ENCODE measurements at places on chromosomes 5 and 9.

DNA sequence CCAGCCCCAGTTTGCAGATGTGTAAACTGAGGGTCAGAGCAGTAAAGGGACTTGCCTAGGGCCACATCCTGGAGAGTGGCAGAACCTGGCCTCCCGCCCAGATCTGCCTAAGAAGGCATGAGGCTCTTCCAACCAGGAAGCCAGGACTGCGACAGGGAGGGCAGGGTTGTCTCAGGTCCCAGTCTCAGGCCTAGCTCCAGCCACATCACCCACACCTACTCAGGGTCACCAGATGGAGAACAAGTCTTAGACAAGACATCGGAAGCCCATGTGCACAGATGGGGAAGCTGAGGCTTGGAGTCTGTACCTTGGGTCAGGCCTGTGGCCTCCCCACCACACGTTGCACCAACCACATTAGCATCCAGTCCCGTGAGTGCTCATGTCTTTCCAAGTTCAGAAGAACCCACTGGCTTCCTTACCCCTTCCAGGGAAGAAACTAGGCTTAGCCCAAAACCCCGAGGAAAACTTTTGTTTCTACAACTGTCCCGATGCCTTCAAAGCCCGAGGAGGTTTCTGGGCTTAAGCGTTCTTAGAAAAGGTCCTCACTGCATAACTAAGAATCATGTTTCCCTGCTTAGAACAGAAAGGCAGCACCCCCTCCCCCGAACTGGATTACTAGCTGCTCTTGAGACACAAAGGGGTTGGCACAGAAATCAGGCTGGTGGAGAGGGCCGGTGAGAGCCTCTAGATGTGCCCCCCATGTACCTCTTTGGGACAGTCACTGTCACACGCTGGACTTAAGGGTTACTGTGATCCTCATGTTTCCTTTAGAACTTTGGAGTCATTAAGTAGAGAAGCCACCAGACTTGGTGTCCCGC lies 2.2 kb downstream of the FAM78A start:
- H3K4me1 ChIP-seq: peaks cover 7% of the 10 kb centered on the region
- 0 out of 2 replicates have a peak, but pooled peaks cover 5% of the 10 kb centered on the region for H3K27me3 ChIP-seq
- H3K4me3 ChIP-seq: no peak overlapping the region
- H3K36me3 ChIP-seq: no peaks in the 10 kb centered on the region
- no peak for DNase-seq
- no peak overlapping the region for H3K27ac ChIP-seq

- DNase-seq: no peak
- H3K4me1 ChIP-seq: no peaks in the 10 kb centered on the region
- no peak overlapping the region for H3K4me3 ChIP-seq
- no peaks in the 10 kb centered on the region for H3K27me3 ChIP-seq
- H3K36me3 ChIP-seq: no peaks in the 10 kb centered on the region
Measured at GRCh38 chr9:28120626-28121025, 547.3 kb upstream of the C9orf72 start.

GRCh38 chr5:145941448-145942130 lies 5.2 kb downstream of the SH3RF2 start:
- no peak for DNase-seq
- H3K27me3 ChIP-seq: peaks cover 6% of the 10 kb centered on the region
- H3K4me3 ChIP-seq: no peak overlapping the region
- H3K4me1 ChIP-seq: no peaks in the 10 kb centered on the region

DNA sequence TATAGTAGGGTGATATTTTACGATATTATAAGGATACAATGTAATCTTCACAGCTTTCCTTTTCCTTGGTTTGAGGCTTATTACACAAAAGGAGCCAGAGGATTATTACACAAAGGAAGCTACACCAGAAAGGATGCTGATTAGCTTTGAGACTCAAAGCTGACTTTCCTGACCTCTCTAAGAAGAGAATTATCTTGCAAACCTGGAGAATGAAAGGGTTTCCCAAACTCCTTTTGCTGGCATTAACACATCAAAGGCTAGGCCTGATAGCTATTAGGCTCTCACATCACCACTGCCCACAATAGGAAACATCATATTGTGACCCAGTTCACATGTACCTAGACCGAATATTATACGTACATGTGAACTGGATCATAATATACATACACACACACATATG lies 34.2 kb upstream of the CHD1 start:
- no peak overlapping the region for H3K4me3 ChIP-seq
- no peak overlapping the region for H3K27ac ChIP-seq
- no peaks in the 10 kb centered on the region for H3K36me3 ChIP-seq
- no peaks in the 10 kb centered on the region for H3K27me3 ChIP-seq

DNA sequence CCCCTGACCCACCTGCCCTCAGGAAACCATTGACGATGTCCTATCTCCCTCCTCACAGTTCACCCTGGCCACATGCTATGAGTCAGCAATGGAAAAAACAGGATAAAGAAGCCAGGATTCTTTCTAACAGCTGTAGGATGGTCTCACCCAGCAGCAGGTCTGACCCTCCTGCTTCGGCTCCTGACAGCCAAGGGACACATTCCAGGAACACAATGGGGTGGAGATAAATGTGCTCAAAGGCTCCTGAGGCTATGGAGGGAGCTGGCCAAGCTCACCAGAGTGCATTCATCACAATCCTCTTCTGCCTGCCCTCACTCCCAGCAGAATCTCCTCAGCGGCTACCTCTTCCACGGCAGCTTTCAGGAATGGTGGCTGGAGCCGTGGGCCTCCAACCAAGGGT lies 170.3 kb downstream of the PJA2 start:
- no peak overlapping the region for H3K4me3 ChIP-seq
- DNase-seq: peak; percentile 35
- H3K27ac ChIP-seq: no peak overlapping the region
- H3K27me3 ChIP-seq: no peaks in the 10 kb centered on the region
- no peaks in the 10 kb centered on the region for H3K36me3 ChIP-seq
- 0 out of 2 replicates have a peak, but pooled peaks cover 4% of the 10 kb centered on the region for H3K4me1 ChIP-seq

DNA sequence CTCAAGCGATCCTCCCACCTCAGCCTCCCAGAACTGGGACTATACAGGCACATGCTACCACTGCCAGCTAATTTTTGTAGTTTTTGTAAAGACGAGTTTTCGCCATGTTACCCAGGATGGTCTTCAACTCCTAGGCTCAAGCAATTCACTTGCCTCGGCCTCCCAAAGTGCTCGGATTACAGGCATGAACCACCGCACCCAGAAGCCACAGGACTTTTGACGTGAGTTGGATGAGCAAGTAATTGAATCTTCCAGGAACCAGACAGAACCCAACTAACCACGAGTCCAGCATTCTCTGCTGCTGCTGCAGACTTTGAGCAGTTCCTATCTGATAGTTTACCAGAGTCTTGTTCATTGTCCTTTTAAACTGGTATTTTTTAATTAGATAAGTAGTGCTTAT lies 9.6 kb upstream of the ATP6V0E1 start:
- peaks cover 17% of the 10 kb centered on the region for H3K4me1 ChIP-seq
- no peaks in the 10 kb centered on the region for H3K27me3 ChIP-seq
- H3K4me3 ChIP-seq: no peak overlapping the region
- peaks cover 2% of the 10 kb centered on the region for H3K36me3 ChIP-seq

DNA sequence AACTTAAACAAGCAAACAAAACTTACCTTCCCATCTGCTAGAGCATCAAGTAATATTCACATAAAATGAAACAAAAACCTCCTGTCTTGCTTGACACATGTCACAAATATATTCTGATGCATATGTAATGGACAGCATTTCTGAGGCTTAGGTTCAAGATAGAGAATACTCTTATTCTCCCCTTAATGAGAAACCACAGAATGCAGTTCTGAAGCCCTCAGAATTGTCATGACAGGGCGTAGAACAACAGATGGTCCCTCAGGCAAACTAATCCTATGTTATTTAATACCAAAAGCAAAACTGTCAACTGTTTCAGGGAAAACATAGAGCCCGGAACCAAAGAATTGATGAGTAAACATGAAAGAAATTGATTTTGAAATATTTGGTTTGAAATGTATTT lies 229.9 kb upstream of the RIOK2 start:
- no peaks in the 10 kb centered on the region for H3K36me3 ChIP-seq
- no peak overlapping the region for H3K4me3 ChIP-seq
- peaks cover 17% of the 10 kb centered on the region for H3K4me1 ChIP-seq
- no peaks in the 10 kb centered on the region for H3K27me3 ChIP-seq
- H3K27ac ChIP-seq: no peak overlapping the region

- H3K27me3 ChIP-seq: no peaks in the 10 kb centered on the region
- H3K4me1 ChIP-seq: no peaks in the 10 kb centered on the region
- DNase-seq: no peak
- H3K27ac ChIP-seq: no peak overlapping the region
- no peaks in the 10 kb centered on the region for H3K36me3 ChIP-seq
Measured at GRCh38 chr9:111348821-111349271, 18.8 kb upstream of the OR2K2 start.

DNA sequence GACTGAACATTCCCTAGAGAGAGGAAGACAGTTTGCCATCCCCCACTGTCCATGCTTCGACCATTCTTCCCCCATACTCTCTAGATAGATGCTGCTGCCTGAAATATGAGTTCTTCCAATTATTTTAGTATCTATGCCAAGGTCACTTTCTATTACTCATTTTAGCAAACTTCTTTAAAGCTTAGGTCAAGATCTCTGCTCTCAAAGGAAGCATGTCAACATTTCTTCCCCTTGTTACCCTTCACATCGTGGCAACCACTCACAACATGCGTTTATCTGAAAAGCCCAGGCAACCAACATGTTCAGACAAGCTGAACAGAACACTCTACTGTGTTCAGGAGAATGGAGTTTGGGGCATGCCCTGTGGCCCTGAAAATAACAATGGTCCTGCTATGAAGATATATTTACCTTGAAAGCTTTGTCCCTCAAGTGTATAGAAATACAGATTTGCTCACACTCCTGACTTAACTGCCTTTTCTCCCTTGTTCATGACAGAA lies 138.4 kb upstream of the KIF2A start:
- H3K4me3 ChIP-seq: no peak overlapping the region
- no peaks in the 10 kb centered on the region for H3K36me3 ChIP-seq
- DNase-seq: no peak
- 0 out of 2 replicates have a peak, but pooled peaks cover 2% of the 10 kb centered on the region for H3K27me3 ChIP-seq
